ENCODE measurements at places on chromosomes 4 and X. TPM values are rescaled to one million over a fixed set of nuclear protein-coding genes. Genes with fewer than 3 reads are reported as not detected.
A peak's percentile ranks its signal among the peaks of the same experiment; 100 is the strongest.

Gene SLC10A6
- not detected for polyA plus RNA-seq

DNA sequence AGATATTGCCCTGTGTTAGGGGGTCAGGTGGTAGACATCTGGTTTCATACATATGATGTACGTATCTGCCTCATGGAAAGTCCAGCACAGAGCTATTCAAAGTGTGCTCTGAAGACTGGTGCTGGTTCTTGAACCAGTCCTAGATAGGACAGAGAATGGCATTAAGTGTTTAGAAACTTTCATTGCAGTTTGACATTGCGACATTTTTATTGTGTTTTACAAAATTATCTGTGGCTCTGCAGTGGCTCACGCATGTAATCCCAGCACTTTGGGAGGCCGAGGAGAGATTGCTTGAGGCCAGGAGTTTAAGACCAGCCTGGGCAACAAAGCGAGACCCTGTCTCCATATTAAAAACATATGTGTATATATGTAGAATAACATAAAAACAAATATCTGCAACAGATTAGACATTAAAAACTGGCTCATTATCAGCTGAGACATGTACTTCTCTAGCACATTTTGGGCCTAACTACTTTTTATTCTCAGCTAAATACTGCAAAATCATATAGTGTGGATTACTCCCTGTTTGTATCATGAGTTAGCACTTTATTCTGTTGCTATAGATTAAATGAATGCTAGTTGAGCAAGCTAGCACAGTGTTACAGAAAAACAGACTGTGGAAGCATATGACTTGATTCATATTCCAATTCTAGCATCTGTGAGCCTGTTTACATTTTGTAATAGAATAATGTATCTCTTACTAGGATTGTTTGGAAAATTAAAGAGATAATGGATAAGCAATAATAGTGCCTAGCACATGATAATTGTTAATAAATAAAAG lies 57.1 kb downstream of the USP9X start:
- H3K27me3 ChIP-seq: no peaks in the 10 kb centered on the region
- H3K36me3 ChIP-seq: peaks cover 18% of the 10 kb centered on the region
- H3K4me1 ChIP-seq: no peaks in the 10 kb centered on the region
- no peak for DNase-seq
- H3K27ac ChIP-seq: no peak overlapping the region
- no peak overlapping the region for H3K4me3 ChIP-seq

DNA sequence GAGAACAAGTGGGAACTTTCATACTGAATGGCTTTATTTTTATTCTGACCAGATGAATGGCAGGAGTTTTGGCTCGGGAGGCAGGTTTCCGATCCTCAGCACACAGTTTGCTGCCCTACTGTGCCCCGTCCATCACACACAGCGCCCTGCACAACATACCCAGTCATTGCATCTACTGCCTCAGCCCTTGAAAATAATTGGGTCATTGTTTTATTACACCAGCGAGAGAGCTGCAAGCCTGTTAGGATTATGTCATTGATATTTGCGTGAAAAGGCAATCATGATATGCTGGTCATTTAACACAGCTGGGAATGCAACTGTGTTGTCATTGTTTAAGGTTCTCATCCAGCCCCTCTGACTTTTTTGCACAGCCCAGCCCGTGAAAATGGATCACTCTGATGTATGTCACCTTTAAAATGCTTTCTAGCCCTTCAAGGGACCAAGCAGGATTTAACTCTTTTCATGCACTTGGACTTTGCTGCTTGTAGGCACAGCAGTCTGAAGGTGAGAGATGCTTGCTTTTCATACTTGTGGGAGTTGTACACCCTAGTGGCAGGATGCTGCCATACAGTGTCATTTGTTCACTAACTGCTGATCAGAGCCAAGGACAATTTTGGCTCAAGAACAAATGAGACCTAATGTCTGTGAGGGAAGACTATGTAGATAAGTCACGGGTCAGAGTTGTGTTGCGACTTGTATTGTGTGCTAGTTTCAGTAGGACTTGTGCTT lies 62.3 kb downstream of the RTL9 start:
- no peaks in the 10 kb centered on the region for H3K27me3 ChIP-seq
- H3K27ac ChIP-seq: no peak overlapping the region
- H3K4me3 ChIP-seq: no peak overlapping the region
- no peaks in the 10 kb centered on the region for H3K4me1 ChIP-seq
- no peaks in the 10 kb centered on the region for H3K36me3 ChIP-seq
- DNase-seq: no peak

Gene GPR119
- polyA plus RNA-seq: not detected

Gene NRK
- not detected for polyA plus RNA-seq

Gene QRFPR
- not detected for polyA plus RNA-seq

DNA sequence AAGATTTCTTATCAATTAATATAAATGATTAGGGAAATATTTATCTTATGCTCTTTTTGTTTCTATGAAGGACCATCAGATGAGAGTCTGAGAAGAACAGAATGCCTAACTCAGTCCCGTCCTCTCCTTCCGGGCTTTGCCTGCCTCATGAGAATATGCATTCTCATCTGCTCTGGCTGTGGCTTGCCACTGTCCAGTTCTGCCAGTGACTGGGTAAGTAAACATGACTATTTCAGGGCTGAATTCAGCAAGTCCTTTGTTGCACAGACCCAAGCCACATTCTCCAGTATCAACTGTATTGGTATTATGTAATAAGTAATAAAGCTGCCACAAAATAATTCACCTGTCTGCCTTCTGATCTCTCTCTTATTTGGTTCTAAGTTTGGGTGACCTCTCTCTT lies 110.7 kb downstream of the WDFY3 start:
- DNase-seq: no peak
- H3K36me3 ChIP-seq: no peaks in the 10 kb centered on the region
- H3K4me3 ChIP-seq: no peak overlapping the region

DNA sequence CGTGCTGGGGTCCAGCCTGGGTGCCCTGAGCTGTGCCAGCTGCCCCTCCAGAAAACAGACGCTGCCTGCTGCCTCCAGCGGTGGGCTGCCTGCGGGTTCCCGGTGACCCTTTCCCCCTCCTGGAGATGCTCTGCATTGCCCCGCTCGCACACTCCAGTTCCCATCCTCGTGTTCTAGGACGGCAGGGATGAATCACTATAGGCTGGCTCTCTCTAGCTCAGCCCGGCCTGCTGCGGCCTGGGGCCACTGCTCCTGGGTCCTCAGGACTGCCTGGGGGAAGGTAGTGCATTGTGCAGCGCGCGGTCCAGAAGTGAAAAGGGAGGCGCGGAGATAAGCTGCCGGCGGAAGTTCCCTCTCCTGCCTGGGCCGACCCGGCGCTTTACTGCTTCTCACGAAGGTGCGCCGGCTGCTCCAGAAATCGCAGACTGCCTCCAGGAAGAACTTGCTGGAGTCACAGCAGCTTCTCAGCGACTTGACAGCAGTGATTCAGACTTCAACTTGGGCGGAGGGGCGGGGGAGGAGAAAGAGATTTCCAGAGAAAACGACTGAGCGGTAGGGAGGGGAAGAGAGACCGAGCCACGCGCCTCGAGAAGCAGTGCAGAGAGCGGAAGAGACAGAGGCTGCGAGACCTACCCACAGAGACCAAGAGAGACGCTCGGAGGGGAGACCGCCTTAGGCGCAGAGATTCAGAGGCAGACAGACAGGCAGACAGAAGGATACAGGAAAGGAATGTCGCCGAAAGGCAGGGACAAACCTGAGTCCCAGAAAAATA lies 6.7 kb upstream of the MSX1 start:
- no peak overlapping the region for H3K27ac ChIP-seq
- H3K4me1 ChIP-seq: peaks cover 24% of the 10 kb centered on the region
- peak overlapping the region; percentile 98 for H3K4me3 ChIP-seq
- peaks cover 13% of the 10 kb centered on the region for H3K36me3 ChIP-seq
- no peak for DNase-seq

- no peaks in the 10 kb centered on the region for H3K27me3 ChIP-seq
- H3K4me3 ChIP-seq: no peak overlapping the region
- H3K36me3 ChIP-seq: peaks cover 8% of the 10 kb centered on the region
- no peak overlapping the region for H3K27ac ChIP-seq
- DNase-seq: no peak
Measured at GRCh38 chrX:39504850-39505259, 592.9 kb downstream of the BCOR start.

All from naive B cell (primary cell).